ENCODE measurements at places on chromosomes 5 and 9.

DNA sequence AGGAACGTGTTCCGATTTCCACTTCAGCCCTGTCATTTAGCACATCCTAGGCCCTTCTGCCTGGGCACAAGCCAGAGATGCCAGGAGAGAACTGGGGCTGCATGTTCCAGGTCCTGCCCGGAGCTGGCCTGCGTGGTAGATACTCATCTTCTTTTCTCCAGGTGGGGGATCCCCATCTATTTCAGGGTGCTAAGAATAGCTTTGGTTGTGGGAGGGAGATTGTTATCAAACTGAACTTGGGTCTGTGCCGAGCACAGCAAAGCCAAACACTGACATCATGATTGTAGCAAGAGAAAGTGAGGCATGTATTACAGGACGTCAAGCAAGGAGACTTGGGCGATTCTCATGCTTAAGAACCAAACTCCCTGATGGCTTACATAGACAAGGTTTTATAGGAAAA lies 18.2 kb downstream of the C9orf153 start:
- no peak for DNase-seq

- no peak for DNase-seq
Observed at GRCh38 chr5:152337484-152337883, 67.6 kb downstream of the NMUR2 start.

GRCh38 chr9:107810461-107810961 lies 320.9 kb upstream of the KLF4 start:
- DNase-seq: no peak

DNA sequence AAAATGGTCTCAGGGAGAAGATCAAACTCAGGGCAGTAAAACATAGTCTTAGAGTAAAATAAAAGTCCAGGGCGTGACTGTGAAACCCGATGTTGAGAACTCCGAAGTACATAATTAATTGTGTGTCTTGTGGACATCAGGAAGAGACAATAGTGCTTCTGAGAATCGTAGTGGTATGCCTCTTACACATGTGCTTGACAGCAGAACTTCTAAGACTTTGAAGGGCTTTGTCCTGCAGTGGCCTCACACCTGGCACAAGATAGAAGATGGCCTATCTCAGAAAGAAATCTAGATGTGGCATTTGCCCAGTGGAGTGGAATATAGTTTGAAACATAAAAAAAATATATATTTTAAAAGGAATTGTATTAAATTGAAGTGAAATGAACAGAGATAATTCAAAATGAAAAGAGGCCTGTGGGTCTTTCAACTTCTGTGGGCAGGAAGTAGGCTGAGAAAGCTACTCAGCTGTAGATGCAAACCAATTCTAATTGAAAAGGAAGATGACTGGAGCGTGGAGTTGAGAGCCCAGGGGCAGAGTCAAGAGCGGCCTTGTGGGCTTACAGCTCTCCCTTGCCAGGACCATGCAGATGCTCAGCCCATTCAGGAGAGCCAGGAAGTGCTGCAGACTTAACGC lies 468.4 kb downstream of the KDM4C start:
- DNase-seq: no peak

GRCh38 chr5:125295405-125295872 lies 549.0 kb upstream of the ZNF608 start:
- DNase-seq: no peak

DNA sequence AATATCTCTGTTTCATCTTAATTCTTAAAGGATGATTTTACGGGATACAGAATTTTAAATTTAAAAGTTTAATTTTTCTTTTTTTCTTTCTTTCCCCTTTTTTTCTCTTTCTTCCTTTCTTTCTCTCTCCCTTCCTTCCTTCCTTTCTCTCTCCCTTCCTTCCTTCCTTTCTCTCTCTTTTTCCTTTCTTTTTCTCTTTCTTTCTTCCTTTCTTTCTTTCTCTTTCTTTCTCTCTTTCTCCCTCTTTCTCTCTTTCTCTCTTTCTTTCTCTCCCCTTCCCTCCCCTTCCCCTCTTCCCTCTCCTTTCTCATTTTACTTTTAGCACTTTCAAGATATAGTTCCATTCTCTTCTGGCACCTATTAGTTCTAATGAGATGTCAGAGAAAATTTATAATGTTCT lies 61.4 kb upstream of the ADRB2 start:
- DNase-seq: no peak

DNA sequence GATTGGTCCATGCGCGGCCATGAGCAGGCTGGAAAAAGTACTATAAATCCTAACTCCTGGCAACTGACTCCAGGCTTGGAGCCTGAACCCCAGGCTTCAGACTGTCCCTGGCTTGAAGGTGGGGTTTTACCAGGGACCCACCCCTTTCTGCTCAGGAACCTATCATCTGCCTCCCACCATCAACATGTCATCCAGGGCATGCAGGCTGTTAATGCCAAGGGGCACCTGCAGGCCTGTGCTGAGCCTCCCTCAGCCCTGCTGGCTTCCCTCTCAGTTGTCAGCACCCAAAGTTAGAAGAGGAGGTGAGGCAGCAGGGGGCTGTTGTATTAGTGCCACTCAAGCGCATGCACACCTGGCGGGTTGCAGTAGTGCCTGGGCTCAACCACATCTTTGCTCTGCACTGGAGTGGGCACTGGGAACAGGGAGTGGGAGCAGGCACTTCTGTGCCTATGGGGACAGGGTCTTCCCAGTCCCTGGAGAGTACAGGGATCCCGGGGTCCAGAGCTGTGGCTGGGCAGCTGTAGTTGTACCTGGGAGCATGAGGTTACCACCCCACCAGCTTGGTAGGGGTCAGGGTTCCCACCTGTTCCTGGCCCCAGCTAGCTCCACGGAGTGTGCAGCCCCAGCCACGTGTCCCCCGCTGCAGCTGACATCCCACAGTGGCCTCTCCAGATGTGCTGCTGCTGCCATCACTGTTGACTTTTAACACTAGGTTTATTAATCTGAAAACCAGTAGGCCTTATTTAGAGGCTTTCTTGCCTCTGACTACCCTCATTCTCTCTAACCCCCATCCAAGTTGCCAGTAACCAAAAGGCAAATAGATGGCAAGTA lies 306.2 kb upstream of the RIOK2 start:
- DNase-seq: no peak

DNA sequence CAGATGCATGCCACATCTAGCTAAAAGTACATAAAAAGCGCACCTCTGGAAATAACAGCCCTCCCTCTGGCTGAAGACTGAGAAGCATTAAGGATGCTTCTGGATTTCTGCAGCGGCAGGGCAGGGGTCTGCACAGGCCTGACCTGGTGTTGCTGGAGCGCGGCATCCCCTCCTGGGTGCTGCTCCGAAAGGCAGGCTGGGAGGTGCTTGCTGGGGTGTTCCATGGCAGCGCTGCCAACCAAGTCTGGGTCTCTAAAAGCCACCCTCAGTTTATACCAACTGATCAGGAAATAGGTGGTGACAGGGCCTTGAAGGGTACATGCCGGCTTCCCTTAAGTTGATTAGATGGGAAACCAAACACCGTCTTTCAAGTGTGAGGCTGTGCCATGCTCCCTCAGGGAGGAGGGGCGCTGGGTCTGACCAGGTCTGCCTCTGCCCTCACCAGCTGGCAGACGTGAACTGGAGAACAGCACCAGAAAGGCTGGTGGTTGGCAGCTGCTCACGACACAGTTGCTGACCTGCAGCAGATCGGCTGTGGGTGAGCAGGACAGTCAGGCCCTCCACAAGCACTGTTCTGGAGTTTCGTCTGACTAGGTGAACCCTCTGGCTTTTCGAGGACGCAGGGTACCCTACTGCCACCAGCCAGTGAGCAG lies 81.6 kb downstream of the DAP start:
- DNase-seq: no peak

DNA sequence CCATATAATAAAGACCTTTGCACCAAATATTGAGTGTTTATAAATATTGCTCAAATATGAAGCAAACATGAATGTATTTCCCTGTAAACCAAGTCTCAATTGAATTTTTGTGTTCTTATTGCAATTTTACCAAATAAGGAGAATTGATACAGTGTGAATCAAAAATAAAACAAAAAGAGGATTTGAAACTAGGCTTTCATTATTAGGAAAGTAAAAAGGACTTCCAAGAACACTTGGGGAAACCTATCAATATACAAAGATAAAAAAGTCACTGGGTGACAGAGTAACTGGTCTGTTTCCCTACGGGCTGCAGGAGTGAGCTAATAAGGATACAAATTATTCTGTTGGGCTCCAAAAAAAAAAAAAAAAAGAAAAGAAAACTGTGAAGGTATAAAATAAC lies 44.8 kb upstream of the SNX2 start:
- no peak for DNase-seq

GRCh38 chr9:136082496-136083361 lies 12.4 kb downstream of the NACC2 start:
- no peak for DNase-seq

DNA sequence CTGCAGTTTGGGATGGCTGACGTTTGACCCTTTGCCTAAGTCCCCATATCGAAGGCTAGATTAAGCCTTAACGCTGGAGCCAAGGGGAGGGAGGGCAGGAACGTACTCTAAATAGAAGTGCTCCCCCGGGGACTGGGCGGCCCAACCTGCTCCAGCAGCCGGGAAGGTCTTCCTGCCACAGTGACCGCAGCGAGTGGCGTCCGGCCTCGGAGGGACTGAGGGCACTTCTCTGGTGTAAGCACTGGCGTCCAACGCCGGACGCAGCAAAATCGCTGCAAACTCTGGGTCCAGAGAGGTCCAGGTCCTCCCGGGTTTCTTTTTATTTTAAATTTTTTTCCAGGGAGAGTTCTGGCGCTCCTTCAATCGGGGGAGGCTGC lies 505 bp upstream of the ACER2 start:
- no peak for DNase-seq

DNA sequence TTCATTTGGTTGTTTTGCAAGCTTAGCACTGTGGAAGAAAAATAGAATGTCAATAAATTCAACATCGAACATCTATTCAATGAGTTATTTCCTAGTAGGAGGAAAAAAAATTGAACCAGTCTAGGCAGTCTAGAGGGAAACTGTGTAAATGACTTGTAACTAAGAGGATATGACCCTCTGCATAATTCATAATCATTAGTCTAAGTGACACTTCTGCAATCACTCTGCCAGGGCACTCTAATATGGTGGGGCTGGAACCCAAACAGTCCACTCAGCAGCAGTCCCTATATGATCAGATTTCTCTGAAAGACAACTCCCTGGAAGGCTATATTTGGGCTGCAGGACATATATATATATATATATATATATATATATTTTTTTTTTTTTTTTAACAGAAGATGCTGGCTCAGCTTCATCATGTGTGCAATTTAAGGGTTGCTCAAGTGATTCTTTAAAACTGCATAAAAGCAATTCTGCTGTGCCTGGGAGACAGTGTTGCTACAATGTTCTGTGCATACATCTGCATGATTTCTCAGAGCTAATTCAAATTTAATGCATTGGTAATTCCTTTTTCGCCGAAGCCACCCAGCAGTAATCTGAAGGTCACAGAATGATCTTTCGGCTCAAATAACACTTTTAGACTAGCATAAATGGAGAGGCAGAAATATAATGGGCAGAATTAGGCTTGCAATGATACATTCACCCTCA lies 482.1 kb upstream of the ZNF608 start:
- DNase-seq: no peak

DNA sequence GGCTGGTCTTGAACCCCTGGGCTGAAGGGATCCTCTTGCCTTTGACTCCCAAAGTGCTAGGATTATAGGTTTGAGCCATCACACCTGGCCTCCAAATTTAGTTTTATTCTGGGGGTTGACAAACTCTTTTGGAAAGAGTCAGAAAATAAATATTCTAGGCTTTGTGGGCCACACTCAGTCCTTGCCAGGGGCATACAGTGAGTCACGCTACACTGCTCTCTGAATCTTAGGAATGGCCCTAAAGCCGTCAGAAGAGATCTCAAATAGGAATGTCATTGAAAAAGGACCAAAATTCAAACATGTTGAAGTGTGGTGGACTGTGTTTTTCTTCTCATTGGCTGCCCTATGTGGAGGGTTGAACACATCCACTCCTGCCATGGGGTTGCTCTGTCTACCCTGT lies 127.7 kb upstream of the BASP1 start:
- no peak for DNase-seq

DNA sequence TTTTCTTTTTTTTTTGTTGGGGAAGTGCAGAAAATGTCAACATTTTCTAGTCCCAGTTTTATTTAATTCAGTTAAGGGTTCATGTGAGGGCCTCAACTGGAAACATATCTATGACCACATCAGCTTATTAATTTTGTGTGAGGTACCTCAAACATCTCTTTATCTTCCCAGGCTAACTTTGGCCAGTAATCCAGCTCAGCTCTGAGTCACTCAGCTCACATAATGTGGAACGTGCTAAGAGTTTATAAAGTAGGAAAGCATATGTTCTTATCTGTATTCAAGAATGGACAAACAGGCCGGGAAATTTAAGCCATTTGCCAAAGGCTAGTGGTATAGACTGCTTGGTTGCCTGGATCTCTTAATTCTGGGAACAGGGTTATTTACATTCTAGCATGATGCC lies 118.4 kb downstream of the INSYN2B start:
- DNase-seq: no peak

- no peak for DNase-seq
Observed at GRCh38 chr5:38948501-38948900, 102.7 kb downstream of the OSMR start.

DNA sequence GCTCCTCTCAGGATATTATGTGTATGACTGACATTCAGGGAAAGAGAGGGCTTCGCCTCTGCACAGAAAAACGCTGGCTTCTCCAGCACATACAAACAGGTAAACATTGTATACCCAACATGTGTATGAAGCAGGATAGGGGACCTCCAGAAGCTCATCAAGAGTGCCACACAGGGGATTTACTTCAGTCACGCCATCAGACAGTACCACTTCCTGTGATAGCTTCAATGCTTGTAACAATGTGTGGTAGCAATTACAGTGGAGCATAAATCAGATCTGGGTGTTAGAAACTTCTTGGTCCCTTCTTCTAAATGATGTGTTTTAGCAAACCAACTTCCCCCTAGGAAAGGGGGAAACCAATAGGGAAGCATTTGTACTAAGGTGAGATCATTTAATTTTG lies 160.8 kb downstream of the TSSK1B start:
- DNase-seq: no peak

DNA sequence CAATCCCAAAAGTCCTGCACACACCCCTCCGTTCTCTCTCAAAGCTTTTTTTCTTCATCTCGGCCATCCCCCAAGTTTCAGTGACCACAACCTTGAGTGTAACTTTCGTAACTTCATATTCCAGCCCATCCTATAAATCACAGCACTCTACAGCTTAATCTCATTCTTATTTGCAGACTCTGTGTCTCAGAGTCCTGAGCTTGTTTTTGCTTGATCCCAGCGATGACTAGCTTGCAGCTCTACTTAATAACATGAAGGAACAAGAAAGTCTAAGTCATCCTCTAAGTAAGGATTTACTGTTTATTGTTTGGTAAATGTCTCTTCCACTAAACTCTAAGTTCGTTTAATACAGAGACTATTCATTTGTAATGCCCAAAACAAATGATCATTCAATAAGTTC lies 2.6 kb upstream of the SPDL1 start:
- no peak for DNase-seq

GRCh38 chr5:1786621-1787471 lies 12.8 kb downstream of the MRPL36 start:
- DNase-seq: no peak

All from stimulated activated CD4-positive, alpha-beta T cell treated with anti-CD3 and anti-CD28 coated beads, Interleukin-1b, Interleukin-23, amount 100 ng/mL, for 1 hour (primary cell).